ENCODE measurements at places on chromosomes 7 and 10.

DNA sequence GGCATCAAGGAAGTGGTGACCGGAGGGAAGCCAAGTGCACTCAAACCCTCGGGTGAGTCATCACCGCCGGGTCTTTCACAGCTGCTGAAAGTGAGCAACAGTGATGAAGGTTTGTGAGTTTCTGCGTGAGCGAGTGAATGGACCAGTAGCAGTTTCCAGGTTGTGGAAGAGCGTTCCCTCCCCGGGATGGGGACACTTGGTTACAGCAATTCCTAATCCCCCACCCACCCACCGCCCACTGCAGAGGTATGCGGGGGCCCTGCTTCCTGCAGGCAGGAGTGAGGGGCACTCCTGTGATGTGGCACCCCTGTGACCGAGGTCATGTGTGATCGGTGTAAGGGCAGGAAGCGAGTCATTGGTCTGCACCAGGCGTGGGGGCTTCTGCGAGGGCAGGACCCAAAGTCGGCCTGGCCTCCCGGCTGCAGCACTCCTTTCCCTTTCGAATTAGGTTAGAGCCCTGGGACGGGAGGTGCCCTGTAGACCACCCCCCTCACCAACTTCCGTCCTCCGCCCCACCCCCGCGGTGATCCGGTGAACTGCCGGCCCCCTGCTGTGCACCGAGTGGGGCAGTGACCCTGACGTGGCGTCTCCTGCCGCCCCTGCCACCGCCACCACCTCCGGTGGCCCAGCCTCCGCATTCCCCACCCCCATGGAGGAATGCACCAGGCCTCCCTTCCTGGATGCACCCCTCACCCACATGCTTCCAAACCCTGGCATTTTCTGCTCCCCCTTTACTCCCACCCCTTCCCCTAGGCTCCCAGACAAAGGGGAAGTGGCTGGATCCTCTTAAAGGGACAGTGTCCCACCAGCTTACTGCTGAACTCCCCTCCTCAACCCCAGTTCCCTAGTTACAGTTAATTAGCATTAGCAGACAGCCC lies 10.9 kb downstream of the LIMK1 start:
- peak; percentile 60 for DNase-seq

- no peak for DNase-seq
Measured at GRCh38 chr7:96663457-96663856, 46.2 kb downstream of the SEM1 start.

DNA sequence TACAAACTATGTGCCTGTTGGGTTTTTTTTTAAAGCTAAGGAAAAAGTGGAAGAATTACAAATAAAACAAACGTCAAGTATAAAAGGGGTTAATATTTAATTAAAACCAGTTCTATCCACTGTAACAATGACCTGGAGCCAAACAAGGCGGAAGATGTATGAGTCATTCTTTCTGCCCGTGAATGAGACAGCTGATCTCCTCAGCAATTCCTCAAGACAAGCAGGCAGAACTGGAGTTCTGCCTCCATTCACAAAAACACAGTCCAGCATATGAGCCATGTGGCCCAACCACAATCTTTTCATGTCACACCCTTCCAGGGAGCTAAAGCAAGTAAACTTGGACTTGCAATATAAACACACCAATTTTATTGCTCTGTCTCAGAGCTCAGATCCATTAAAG lies 8.4 kb downstream of the ETV1 start:
- no peak for DNase-seq

DNA sequence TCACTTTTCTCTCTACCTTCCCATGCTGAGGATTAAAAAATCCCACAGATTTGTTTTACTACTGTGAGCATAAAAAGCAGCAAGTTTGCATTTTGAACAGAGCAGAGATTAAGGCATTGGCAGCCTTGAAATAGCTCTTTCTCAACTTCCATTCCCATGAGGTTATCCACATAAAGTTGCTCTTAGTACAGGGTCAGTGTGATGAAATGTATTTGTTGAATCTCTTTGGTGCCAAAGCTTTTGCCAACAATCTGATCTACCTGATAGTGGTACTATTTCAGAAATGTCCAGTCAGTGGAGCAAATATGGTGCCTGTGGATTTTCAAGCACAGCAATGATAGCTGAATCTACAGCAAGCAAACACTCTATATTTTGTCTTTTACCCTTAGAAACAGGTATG lies 254.8 kb downstream of the INHBA start:
- no peak for DNase-seq

DNA sequence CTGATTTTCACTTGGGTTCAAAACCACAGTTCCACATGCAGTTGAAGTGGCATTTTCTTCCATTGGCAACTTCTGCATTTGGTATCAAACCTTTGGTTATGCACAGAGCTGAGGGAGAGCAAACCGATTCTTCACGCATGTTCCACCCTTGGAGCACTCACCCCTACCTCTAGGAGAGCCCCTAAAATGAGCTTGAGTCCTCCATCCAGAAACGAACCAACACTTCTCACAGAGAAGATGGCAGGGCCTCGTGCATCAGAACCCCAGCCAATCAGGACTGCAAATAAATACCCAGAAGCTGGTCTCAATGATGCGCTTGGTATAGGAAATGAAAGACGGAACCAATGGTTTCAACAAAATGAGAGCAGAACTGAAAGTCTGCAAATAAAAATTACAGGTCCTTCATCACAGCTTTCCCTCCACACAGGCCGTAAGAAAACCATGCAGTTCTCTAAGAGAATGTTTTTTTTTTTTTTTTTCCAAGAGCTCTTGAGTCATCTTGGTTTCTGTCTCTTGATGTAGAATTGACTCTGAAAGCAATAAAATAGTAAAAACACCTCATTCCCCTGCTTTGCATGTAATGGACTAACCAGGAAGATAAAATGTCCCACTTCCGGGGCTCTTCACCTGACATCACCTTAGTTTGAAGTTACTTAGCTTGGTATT lies 23.9 kb downstream of the KLF6 start:
- no peak for DNase-seq

- no peak for DNase-seq
Measured at GRCh38 chr10:100045592-100045991, 35.8 kb upstream of the DNMBP start.

DNA sequence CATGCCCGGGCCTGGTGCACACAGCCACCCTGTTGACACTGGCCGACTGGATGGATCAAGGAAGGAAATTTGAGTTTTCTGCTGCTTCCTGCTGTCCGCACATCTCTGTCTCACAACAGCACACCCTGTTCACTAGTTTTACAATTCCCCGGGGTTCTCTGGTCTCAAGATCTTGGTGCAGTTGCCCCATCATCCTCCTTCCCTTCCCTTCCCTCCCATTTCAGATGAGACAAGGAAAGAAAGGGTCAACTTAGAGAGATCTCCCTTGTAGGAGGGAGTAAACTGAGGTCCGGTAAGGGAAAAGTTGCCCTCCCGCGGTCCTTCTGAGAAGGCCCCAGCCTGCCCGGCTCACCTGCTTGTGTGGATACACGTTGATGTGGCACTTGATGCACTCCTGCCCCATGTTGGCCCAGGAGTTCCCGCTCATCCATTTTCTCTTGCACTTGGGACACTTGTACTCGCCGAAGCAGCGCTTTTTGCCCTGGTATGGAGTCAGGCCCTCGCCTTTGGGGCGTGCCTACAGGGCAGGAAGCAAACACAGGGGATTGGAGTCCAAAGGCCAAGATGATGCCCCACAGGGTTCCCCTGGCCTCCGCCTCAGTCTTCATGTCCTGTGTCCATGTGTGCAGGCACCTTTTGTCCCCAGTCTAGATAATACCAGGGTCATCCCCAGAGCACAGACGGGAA lies 46.8 kb downstream of the PPIF start:
- no peak for DNase-seq

All from stimulated activated effector memory CD8-positive, alpha-beta T cell treated with anti-CD3 and anti-CD28 coated beads, Interleukin-12 subunit alpha, Interleukin-12 subunit beta, amount 100 ng/mL, for 72 hours (primary cell).